ENCODE measurements at places on chromosomes 7 and 10.

- no peak for DNase-seq
These were observed 31.4 kb upstream of the TRIM8 start for GRCh38 chr10:102612964-102613275.

DNA sequence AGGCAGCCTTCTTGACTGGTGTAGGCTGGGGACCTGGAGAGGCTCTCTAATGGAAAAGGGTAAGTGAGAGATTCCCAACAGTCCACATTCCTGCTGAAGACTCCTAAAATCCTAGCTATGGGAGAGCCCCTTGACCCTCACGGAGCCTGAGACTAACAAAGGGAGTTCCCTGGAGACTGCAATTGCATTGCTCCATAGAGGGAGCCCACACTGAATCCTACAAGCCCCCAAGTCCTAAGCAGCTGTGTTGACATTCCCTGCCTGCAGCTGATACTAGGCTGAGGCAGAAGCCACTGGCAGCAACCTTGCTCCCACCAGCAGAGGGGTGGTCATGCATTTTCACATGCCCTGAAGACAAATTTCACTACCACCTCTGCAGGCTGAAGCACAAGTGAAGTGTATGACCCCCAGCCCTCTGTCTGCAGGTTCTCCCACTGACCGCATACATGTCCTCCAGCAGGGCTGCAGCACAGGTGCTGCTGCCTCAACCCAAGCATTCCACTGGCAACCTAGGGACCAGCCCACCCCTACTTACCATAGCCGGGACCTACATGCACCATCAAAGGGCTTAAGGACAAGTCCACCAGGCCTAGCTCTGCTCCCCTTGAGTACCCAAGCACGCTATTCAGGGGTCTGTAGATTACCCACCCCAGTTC is 130.3 kb upstream of the SLC13A1 start:
- no peak for DNase-seq

DNA sequence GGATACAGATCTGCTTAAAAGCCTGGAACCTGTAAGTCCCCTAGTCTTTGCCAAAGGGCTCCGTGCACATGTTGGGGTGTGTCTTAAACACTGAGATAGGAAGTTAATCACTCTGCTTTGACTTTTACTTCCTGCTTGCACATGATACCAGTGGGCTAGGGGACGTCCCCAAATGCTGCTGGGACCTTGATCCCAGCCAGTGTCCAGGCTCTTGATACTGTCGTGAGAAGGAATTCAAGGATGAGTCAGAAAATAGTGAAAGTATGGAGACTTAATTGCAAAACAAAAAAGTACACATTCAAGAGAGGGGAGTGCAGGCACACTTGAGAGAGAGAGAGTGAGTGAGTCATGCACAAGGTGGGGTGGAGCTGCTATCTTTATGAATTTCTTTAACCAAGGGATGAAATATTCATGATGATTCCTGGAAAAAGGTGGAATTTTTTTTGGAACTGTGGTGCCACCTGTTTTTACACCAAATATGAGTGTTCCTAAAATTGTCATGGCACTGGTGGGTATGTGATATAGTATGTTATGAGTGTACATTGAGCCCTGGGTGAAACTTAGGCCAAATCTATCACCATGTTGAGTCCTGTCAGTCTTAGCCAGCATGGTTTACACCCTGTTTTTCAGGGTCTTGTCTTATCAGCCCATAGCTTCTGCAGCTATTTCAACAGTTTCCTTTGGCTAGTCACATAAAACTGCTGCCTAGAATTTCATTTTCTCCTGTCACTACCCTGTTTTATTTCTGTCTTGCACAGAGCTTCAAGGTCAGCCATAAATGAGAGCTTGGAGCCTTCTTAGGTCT is 88.3 kb upstream of the CYP26C1 start:
- peak; percentile 60 for DNase-seq

- no peak for DNase-seq
These were observed 193.4 kb upstream of the ZMIZ1 start for GRCh38 chr10:78875331-78875877.

DNA sequence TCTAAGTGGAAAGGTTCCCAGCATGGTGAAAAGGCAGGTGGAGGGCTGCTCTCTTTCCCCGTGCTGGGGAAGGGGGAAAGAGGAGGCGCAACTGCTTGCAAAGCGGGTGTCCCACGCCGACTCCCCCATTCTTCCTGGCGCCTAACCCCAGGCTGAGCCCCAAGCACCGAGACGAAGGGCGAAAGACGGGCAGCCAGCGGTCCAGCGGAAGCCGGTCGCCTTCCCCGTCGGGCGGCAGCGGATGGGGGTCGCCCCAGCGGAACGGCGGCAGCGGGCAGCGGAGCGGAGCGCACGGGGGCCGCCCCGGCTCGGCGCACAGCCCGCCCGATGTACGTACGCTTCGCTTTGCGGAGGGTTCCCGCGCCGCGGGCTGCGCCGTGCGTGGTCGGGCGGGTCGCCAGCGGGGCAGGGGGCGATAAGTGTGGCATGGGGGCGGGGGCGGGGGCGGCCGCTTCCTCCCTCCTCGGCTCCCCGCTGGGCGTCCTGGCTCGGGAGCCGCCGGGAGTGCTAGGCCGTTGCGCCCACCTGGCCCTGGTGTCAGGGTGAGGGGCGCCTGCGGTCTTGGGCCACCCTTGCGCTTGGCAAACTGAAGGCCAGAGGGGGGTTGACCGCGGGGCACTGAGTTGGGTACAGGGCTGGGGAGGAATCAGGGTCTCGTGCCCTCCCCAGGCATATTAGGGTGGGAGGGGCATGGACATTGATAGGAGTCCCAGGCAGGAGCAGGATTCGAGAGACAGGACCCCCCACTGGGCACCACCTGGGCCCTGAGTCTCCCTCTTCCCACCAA is 35.2 kb upstream of the HSPB1 start:
- no peak for DNase-seq

GRCh38 chr7:57328963-57329362 is 121.0 kb upstream of the ZNF716 start:
- no peak for DNase-seq

DNA sequence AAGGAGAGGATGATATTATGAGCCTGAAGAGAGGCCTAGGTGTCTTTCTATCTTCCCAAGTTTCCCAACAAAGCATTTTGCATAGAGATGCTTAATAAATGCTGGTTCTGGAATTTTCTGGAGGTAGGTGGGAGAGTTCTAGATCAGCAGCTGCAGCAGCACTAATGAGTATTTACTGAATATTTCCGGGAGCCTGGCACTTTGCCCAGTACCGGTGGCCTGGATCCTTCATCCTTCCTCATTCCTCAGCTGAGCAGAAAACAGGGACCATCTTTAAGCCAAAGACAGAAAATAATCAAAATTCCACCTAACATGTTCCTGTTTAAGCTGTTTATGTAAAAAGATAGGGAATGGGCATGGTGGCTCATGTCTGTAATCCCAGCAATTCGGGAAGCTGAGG is 813.2 kb upstream of the AUTS2 start:
- no peak for DNase-seq

DNA sequence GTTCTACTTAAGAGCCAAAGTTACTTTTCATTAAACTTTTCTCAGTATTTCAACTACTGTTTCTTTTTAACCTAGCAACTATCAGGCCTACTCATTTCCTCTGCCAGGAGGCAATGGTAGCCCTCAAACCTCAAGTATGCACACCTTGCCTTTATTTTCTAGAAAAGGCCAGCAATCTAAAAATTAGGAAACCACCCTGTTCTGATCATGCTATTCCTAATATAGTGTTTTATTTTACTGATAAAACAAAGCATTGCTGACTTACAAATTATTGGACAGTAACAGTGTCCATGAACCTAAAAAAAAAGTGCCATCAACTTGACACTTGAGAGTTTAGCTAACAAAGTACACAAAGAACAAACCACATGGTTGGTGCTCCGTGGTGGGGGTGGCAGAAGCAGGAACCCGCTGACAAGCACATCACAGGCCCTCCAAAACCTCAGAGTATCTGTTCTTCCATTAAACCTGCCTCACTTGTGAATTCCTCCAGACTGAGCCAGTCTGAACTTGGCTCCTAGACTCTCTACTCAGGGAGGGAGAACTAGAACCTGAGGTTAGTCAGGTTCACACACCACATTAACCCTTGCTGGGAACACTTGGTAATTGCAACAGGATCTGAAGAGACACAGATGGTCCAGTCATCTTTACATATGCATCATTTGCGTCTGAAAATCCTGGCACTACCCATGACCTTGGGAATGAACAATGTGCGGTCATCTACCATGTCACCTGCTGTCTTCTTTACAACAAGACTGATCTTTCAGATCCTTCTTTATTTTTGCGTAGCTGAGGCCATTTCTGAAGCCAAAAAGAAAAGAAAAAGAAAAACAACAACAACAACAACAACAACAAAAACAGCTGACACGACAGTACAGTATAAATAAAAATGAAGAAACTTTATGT is 31.9 kb downstream of the PIP4K2A start:
- DNase-seq, result peak; percentile 87

GRCh38 chr7:134514106-134514505 is 13.3 kb upstream of the AKR1B10 start:
- DNase-seq, result peak; percentile 37

DNA sequence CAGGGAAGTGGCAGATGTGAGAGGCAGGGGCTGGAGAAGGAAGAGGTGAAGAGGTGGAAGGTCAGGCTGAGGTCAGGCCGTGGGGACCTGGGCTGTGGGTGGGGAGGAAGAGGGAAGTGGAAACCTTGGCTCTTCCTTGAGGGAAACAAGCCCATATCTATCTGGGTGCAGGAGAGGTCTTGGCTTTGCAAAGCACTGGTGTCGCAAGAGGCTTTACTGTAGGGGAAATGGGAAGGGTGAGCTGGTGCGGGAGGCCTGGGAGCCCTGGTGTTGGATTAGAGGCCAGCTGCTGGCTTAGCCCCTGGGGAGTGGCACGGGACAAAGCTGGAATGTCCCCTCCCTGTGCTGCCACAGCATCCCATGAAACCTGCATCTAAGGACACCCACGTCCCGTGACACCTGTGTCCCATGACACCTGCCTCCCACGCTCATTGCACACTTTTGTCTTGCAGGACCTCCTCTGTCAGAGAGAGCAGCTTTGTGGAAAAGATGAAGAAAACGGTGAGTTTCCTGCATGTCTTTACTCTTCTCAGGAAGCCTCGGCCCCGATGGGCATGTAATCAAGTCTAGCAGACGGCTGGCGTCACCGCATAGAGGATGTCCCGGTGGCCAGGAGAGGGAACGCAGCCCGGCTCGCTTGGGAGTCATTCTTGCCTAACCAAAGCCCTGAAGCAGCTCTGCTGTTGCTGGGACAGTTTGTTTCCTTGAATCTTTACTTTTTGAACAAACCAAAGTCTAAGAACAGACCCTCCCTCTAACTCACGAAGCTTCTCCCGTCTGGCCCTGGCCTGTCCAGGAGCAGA is 22.2 kb downstream of the TMEM120A start:
- DNase-seq, result peak; percentile 55

DNA sequence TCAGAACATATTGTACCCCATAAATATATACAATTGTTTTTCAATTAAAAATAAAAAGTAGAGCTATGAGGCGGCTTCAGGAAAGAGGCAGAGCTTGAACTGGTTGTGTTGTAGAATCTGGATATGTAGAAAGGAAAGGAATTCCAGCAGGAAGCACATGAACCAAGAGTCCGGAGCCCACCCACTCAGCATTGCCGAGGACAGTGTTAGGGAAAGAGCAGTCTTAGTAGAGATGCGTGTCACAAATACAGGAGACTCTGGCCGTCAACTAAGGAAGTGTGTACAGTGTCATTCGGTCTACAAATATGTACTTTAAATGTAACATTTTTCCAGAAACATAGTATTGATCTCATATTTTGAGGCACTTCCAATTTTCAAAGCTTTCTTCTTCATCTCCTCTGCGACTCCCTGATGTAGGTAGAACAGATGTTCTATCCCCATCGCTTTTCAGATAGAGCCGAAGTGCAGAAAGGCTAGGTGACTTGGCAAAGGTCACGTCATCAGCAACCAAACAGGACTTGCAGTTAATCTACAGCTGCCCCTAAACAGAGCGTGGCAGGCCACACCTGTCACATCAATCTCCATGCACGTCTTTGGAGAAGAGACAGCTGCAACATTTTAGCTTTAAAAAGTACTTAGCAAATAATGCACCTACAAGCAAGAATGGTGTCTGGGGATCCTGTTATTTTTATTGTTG is 25.3 kb upstream of the GJD4 start:
- DNase-seq, result peak; percentile 42

DNA sequence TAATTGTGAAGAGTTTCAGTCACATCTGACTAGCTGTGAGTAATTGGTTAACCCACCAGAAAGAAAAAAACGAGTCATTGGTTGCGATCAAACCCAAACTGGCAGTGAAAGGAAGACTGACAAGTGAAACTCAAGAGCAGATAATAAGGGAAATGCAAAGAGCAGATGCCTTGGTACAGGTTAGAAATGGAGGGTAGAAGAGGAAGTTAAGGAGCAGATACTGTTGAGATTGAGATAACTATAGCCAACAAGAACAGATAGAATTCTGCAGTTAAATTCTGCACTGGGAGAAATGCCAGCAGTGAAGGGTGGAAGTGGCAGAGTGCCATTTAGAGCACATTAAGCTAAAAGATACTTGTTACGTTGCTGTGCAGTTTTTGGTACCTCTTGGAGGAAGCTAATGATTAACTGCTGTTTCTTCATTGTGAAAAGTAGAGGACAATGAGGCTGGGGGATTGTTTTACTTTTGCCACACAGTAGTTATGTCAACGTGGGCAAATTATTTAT is 65.8 kb downstream of the CDK13 start:
- DNase-seq, result peak; percentile 45

DNA sequence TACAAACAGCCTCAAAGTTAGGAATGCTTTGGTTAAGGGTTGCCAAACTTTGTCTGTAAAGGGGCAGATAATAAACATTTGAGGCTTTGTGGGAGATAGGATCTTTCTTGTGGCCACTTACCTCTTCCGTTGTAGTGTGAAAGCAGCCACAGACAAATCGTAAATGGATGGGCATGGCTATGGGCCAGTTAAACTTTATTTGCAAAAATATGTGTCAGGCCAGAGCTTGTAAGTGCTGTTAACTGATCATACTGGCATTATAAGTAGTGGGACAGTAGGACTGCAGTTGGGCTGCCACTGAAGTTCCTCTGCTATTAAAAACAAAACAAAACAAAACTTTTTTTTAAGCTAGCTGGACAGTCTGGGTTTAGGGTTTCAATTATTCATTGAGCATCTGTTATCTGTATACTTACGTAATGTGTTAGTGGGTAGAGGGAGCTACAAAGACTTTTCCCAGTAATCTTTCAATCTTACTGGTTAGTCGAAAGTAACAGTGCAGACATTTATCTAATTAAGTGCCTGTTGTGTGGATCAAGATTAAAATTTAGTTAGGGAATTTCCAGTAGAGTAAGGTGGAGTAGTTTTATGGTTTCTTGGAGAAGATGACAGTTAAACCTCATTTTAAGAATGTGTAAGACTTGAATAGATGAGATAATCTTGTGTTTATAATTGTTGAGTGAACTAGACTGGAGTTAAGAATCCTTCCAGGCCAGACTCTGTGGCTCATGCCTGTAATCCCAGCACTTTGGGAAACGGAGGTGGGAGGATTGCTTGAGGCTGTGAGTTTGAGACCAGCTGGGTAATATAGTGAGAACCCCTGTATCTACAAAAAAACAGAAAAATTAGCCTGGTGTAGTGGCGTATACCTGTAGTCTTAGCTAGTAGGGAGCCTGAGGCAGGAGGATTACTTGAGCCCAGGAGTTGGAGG is 100.1 kb downstream of the BTRC start:
- DNase-seq, result no peak

DNA sequence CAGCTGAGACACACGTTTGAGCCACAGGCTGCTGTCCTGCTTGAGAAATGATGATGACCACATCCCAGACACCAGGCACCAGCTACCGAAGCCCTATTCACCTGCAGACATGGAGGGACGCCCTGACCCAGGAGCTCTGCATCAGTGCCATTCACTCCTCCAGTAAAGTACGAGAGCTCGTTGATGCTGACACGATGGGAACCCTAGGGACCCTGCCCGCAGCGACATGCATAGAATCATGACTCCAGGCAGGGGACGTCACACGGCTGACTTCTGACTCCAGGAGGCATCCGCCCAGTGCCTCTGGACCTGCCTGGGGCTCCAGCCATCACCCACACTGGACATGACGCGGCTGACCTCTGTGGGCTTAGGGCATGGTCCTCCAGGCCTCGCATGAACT is 129.9 kb downstream of the ADARB2 start:
- no peak for DNase-seq

Data from DMS53 (cell line).